ENCODE measurements at places on chromosomes 2 and 18. TPM values are rescaled to one million over a fixed set of nuclear protein-coding genes. Genes with fewer than 3 reads are reported as not detected.

CXCR1 gene
- not detected for total RNA-seq

- no peak for DNase-seq
These were observed 74.4 kb downstream of the RTN4 start for GRCh38 chr2:54975598-54976492.

DNA sequence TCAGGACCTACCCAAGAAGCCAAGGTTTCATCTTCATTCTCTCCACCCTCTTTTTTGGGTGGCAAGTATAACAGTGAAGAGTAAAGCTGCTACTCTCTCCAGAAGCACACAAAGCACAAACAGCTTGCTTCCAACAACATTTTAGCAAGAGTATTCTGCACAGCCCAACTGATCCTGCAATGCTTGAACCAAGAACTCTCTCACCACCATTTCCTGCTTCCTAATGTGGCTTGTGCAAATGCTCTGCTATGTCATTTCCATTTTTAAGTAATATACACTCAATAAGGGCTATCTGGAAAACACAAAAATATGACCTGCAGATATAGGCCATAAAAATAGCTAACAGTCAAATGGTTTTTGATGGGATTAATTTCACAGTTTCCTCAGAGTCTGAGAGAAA is 24.1 kb upstream of the IHH start:
- no peak for DNase-seq

DNA sequence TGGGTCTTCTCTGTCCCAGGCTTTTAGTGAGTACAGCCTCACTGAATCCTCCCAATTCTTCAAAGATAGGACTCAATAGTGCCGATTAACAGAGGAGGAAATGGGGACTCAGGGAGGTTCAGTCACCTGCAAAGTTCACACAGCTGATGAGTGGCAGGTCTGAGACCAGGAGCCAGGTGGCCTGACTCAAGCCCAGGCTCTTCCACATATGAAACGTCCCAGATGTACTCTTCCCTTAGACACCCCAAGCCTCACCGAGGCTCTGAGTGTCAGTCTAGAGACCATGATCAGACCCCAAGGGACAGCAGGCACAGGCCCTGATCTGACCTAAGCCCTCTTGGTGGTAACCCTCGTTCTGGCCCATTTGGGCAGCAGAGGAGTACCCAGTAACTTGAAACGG is 115.2 kb downstream of the INHBB start:
- DNase-seq, result no peak

All from mesothelial cell of epicardium (in vitro differentiated cells).